G401 (cell line): ENCODE measurements at places on chromosomes 1 and 21.
A peak's percentile ranks its signal among the peaks of the same experiment; 100 is the strongest.

DNA sequence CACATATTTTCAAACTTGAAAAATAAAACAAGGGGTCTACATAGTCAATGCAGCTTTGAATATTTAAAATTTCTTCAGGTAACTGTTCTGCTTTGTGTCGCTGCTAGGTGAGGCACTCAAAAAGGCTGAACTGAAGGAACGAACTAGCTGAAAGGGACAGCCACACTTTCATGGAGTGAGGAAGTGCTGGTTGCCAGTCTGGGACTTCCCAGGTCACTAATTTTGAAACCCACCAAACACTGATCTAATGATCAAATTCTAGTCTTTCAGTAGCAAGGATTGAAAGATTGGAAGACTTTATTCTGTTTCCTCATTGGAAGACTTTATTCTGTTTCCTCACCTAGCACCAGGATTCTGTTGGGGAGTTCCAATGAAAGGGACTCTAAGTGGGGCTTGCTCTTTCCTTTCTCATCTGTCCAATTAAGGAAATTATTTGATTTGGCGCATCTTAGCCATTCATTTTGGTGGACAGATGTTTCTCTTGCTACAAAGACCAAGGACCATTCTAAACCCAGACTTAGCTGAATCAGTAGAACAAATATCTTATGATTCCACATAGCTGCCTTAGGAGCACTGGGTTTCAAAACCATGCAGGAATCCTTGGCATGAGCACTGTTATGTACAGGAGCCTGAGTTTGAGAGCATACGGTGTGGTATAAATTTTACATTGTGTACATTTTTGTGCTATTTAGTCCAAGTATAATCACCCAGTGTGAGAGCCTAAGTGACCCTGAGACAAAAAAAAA is 10.9 kb upstream of the ARID1A start:
- no peak for DNase-seq

GRCh38 chr1:205950826-205951549 is 7.7 kb upstream of the SLC26A9 start:
- DNase-seq, result no peak

DNA sequence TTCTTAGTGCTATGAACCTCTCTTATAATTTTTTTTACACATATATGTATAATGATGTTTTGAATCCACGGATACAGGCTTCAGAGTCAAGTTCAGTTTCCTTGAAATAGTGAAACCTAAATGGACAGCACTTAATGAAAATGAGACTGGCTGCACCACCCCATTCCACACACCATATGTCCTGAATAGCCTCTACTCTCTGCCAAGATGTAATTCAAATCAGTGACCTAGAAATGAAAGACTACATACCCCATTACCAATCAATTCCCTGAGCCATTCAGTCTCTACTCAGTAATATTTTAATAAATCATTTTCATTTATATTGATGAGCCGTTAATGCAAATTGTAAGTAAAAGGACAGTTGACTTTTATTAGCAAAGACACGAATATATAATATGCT is 614.9 kb upstream of the TMPRSS15 start:
- DNase-seq, result peak; percentile 29

GRCh38 chr1:175415129-175415712 is 222.6 kb upstream of the KIAA0040 start:
- no peak for DNase-seq
